ENCODE measurements at places on chromosomes 6 and 20. TPM values are rescaled to one million over a fixed set of nuclear protein-coding genes. Genes with fewer than 3 reads are reported as not detected.

OR2J3 gene
- not detected for total RNA-seq

HTR1E gene
- not detected for total RNA-seq

GRCh38 chr20:48769069-48769983 lies 58.5 kb downstream of the PREX1 start:
- H3K36me3 ChIP-seq, result peaks cover 16% of the 10 kb centered on the region
- H3K4me1 ChIP-seq, result peaks cover 55% of the 10 kb centered on the region
- DNase-seq, result no peak
- H3K27me3 ChIP-seq, result no peaks in the 10 kb centered on the region
- H3K27ac ChIP-seq, result peak overlapping the region; percentile 81

DNA sequence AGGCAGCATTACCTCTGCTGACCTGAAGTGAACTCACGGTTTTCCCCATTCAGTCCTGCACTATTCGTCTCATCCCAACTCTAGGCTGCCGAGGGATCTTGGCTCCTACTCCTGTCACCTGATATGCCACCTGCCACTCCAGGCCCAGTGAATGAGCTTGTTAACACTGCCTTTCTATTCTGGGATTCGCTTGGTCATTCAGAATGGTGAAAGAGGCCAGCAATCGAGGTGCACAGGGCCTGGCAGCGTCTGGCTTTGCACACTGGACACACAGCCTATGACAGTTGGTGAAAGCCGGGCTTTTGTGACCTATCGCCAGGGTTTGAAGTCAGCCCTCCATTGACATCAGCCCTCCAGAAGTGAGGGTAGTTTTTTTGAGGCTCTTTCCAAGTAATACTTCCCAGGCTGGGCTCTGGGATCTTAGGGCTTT lies 59.3 kb upstream of the MYL9 start:
- H3K27me3 ChIP-seq, result no peaks in the 10 kb centered on the region
- no peak overlapping the region for H3K27ac ChIP-seq
- H3K4me3 ChIP-seq, result no peak overlapping the region
- peaks cover 42% of the 10 kb centered on the region for H3K4me1 ChIP-seq
- H3K36me3 ChIP-seq, result peaks cover 3% of the 10 kb centered on the region
- no peak for DNase-seq

- H3K36me3 ChIP-seq, result no peaks in the 10 kb centered on the region
- no peaks in the 10 kb centered on the region for H3K27me3 ChIP-seq
- no peak overlapping the region for H3K4me3 ChIP-seq
- H3K27ac ChIP-seq, result no peak overlapping the region
- no peaks in the 10 kb centered on the region for H3K4me1 ChIP-seq
Measured at GRCh38 chr6:100612094-100612493, 147.4 kb upstream of the SIM1 start.

PROKR2 gene
- total RNA-seq, result not detected

- DNase-seq, result no peak
- H3K27me3 ChIP-seq, result no peaks in the 10 kb centered on the region
- H3K36me3 ChIP-seq, result no peaks in the 10 kb centered on the region
- peak overlapping the region; percentile 87 for H3K27ac ChIP-seq
- peaks cover 54% of the 10 kb centered on the region for H3K4me1 ChIP-seq
- peak overlapping the region; percentile 92 for H3K4me3 ChIP-seq
Measured at GRCh38 chr6:104955491-104955890, 1.4 kb upstream of the LIN28B start.

MOG gene
- not detected for total RNA-seq

HLA-DOA gene
- 1.7 TPM for total RNA-seq

DNA sequence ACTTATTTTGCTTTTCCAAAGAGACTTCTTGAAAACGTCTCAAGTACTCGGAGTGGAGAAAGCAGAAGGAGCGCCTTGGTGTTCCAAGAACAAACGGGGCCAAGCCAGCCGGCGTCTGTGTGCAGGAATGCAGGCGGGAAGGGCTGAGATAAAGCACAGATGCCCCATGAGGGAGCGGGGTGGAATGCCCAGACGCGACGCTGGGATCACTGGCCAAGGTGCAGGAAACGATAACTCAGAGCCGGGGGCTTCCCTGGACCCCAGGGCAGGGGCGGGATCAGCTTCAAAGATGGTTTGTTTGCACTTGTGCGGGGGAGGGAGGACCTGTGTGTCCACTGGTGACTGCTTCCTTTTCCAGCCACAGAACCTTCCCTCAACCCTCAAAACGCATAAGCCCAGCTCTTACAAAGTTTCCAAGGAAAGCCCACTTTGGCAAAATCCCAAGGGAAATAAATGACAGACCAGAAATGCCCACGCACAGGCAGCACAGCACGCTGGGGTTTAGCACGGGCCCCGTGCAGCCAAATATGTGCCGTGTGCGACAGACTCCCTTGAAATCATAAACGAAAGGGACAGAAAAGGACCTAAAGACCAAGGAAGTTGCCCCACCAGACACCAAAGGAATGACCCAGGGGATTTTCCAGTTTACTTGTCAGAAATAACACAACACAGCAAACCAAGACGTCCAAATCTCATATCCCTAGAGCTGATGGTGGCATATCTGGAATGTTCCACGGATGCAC lies 113.9 kb downstream of the NFATC2 start:
- H3K36me3 ChIP-seq, result no peaks in the 10 kb centered on the region
- DNase-seq, result no peak
- no peaks in the 10 kb centered on the region for H3K27me3 ChIP-seq
- H3K27ac ChIP-seq, result no peak overlapping the region

DNA sequence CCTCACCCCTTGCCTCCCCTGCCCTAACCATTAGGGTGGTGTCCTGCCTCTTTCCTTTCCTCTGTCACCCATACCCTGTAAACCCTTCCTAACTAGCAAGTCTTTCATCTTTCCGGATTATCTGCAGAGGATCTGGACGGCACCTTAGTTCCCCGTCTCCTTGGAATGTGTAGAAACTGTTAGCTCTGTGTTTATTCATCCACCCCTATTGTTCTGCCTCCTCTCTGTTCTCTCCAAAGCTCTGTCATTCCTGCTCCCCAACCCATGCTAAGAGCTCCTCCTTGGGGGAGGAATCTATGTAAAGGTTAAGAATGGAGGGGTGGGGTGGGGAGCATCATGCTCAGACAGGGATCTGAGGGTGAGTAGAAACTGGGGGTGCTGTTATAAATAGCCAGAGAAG lies 39.4 kb upstream of the KCNK5 start:
- no peaks in the 10 kb centered on the region for H3K36me3 ChIP-seq
- H3K27ac ChIP-seq, result peak overlapping the region; percentile 45
- DNase-seq, result no peak
- no peaks in the 10 kb centered on the region for H3K27me3 ChIP-seq
- H3K4me1 ChIP-seq, result no peaks in the 10 kb centered on the region

RHAG gene
- total RNA-seq, result not detected

PTCHD4 gene
- 1.4 TPM for total RNA-seq

MROH8 gene
- 7.6 TPM for total RNA-seq

CYB5R4 gene
- total RNA-seq, result 17.3 TPM

GRCh38 chr6:170243386-170243785 lies 47.5 kb downstream of the DLL1 start:
- H3K4me1 ChIP-seq, result peaks cover 30% of the 10 kb centered on the region
- H3K36me3 ChIP-seq, result no peaks in the 10 kb centered on the region
- H3K27me3 ChIP-seq, result no peaks in the 10 kb centered on the region
- no peak overlapping the region for H3K4me3 ChIP-seq
- DNase-seq, result no peak

DNA sequence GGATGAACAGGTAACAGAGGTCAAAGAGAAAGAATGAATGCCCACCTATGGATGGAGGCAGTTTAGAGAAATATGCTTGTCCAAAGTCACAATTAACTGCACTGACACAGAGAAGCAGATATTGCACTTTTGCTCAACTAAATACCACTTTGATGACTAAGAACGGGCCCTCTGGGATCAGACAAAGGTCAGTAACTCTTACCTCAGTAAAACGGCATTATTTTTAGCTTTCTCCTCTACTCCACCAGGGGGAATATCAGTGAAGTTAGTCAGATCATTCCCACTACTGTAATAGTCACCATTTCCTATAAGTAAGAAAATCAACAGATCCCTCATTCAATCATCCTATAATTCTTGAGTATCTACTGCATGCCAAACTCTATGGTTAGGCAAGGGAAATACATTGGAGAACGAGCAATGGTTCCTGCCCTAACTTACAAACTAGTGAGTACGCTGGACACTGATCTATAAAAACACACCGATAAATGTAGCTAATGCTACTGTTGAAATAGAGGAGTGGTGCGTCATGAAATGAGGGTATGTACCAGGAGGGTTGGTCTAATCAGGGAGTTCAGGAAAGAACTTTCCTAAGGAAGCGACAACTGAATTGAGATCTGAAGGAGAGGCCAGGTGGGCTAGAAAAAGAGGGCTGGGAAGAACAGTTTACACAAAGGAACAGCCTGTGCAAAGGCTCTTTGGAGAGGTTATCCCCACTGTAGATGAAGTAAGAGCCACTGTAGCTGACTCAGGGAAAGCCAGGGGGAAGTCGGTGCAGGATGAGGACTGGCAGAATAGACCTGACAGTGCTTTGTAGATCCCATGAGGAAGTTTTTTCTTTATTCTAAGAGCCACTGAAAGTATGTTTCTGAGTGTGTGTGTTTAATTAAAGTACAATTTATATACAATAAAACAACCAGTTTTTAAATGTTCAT lies 9.2 kb downstream of the ECI2 start:
- H3K4me1 ChIP-seq, result no peaks in the 10 kb centered on the region
- no peak overlapping the region for H3K27ac ChIP-seq
- no peak for DNase-seq
- H3K36me3 ChIP-seq, result peaks cover 20% of the 10 kb centered on the region

OR12D3 gene
- total RNA-seq, result not detected

- H3K27ac ChIP-seq, result no peak overlapping the region
- H3K36me3 ChIP-seq, result peaks cover under 1% of the 10 kb centered on the region
- H3K4me3 ChIP-seq, result no peak overlapping the region
Measured at GRCh38 chr6:148578489-148578814, 168.4 kb upstream of the UST start.

DNA sequence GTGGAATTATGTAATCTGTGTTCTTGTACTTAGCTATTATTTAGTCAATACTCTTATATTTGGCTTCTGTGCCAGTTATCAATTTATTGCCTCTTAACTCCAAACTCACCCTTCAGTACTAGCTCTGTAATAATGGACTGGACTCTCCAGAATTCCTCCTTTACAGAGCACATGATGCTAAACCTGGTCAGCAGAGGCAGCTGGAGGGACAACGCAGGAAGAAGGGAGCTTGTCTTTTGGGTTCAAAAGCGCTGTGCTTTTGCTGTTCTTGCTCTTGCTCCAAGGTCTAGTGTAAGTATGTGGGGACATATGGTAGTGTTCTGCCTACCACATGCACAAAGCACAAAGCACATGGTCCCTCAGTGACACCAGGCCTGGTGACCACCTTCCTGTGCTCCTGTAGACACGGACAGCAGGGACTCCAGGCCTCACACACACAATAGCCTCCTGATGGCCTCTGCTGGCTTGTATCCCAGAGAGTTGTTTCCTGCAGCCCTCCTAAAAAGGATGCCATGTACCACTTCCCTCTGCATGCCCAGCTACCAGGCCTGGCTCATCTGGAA lies 46.1 kb downstream of the CHD6 start:
- no peak for DNase-seq
- H3K27me3 ChIP-seq, result no peaks in the 10 kb centered on the region
- peaks cover 33% of the 10 kb centered on the region for H3K4me1 ChIP-seq
- peaks cover 6% of the 10 kb centered on the region for H3K36me3 ChIP-seq
- H3K27ac ChIP-seq, result no peak overlapping the region

DNA sequence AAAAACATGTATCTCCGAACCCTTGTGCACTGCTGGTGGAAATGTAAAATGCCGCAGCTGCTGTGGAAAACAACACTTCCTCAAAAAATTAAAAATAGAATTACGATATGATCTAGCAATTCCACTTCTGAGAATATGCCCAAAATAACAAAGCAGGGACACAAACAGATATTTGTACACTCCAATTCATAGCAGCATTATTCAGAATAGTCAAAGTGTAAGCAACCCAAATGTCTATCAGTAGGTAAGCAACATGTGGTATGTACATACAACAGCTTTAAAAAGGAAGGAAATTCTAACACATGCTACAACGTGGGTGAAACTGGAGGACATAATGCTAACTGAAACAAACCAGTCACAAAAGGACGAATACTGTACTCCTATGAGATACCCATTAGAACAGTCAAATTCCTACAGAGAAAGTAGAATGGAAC lies 5.7 kb upstream of the RAB5IF start:
- no peak for DNase-seq
- no peaks in the 10 kb centered on the region for H3K36me3 ChIP-seq
- H3K4me3 ChIP-seq, result no peak overlapping the region
- H3K27me3 ChIP-seq, result no peaks in the 10 kb centered on the region

ULBP2 gene
- total RNA-seq, result 0.30 TPM

- no peak for DNase-seq
- no peak overlapping the region for H3K4me3 ChIP-seq
- peaks cover 5% of the 10 kb centered on the region for H3K36me3 ChIP-seq
- no peak overlapping the region for H3K27ac ChIP-seq
Measured at GRCh38 chr6:135311446-135312200, 130.5 kb downstream of the MYB start.

All from neural crest cell (in vitro differentiated cells).